ENCODE measurements at places on chromosomes 12 and 14.
A peak's percentile ranks its signal among the peaks of the same experiment; 100 is the strongest.

GRCh38 chr12:64714551-64714968, 44.6 kb downstream of the GNS start:
- DNase-seq = no peak

- peak; percentile 74 for DNase-seq
Observed at GRCh38 chr14:34554540-34555250, 15.2 kb upstream of the EAPP start.

- no peak for DNase-seq
Observed at GRCh38 chr12:33942172-33942571, 80.1 kb upstream of the ALG10 start.

DNA sequence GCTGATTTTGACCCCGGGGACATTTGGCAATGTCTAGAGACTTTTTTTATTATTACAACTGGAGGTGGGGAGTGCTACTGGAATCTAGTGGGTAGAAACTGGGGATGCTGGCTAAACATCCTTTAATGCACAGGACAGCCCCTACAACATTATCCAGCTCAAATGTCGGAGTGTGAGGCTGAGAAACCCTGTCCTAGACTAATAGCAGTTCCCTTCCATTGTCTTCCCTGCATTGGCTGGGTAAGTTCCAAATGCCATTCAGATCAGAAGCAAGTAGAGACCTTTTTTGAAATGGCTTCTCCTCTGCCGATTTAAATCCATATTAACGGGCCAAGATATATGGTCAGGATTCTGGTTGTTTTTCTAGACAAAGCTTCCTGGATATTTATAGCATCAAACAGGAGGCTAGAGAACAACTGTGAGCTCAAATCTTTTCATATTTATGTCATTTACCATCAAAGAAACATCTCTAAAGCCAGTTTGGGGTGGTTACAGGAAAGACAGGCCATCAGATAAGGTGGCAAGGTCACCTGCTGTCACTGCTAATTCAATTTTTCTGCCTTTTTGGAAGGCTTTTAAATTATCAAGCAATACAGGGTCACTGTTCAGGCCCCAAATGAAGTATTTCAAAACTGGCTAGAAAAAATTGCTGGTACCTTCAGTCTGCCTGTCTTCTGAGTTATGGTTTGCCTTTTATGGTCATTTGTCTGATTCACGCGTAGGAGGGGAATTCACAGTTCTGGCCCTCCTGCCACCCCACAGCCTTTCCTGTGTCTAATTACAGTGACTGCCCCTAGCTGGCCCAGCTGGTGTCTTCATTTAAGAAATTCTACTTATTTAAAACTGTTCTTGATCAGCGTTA, 20.1 kb upstream of the AKAP5 start:
- DNase-seq = peak; percentile 78

GRCh38 chr14:80624581-80624980, 317.0 kb downstream of the CEP128 start:
- DNase-seq = no peak

DNA sequence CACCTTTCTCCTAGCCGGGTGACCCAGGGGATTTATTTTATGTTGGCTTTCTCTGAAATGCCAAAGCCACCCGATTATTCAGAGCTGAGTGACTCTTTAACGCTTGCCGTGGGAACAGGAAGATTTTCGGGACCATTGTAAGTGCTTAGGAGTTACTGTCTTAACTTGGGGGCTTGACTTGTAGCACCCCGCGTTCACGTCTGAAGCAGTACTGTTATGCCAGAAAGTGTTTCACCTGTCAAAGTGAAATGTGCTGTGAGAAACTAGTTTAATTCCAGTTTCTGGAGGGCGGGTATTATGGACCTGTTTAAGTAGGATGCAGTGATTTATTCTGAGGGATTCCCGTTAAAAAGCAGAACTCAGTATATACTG, 218 bp downstream of the LYSET start:
- no peak for DNase-seq

DNA sequence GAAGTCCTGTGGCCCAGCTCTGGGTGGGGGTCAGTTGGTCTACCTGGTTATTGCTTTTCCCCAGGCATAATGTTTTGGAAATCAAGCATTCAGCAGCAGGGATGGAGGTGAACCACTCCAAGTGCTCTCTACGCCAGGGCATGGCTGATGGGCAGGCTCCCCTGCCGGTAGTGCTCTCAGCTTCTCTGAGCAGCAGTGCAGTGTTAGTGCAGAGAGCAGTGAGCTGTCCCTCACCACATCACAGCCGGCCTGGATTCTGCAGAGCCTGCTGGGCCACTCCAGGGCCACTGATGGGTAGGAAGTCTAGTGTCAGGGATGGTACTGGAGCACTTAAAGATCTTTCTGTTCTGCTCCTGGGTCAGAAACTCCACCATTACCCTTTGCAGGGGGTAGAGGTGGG, 151.1 kb downstream of the CALM1 start:
- DNase-seq = no peak

GRCh38 chr12:82555699-82556098, 131.0 kb upstream of the TMTC2 start:
- no peak for DNase-seq

- no peak for DNase-seq
Observed at GRCh38 chr12:34597548-34598351, 575.5 kb downstream of the ALG10 start.

Measured in activated CD4-positive, alpha-beta T cell treated with anti-CD3 and anti-CD28 coated beads, Interleukin-2, amount 10 ng/mL, durations not matched to agents 24 days and 14 days (primary cell).